ENCODE measurements at places on chromosomes 5 and 9. TPM values are rescaled to one million over a fixed set of nuclear protein-coding genes. Genes with fewer than 3 reads are reported as not detected.

- H3K27ac ChIP-seq, result no peak overlapping the region
- DNase-seq, result no peak
- no peaks in the 10 kb centered on the region for H3K36me3 ChIP-seq
- no peak overlapping the region for H3K4me3 ChIP-seq
Observed at GRCh38 chr5:15463231-15463980, 36.6 kb upstream of the FBXL7 start.

DNA sequence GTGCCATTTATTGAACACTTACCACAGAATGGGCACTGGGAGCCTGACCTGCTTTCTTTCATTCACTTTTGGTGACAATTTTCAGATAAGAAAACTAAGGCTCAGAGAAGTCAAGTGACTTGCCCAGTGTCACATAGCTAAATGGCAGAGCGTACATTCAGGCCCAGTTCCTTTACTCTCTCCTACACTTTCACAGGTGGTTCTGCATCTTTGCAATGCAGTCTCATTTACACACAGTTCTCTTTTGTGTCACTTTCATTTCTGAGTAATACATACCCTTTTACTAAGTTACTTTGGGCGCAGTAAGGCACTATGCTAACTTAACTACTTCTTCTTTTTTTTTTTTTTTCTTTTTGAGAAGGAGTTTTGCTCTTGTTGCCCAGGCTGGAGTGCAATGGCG is 8.3 kb downstream of the NFIL3 start:
- no peak for DNase-seq
- H3K36me3 ChIP-seq, result peaks cover 3% of the 10 kb centered on the region
- peaks cover 44% of the 10 kb centered on the region for H3K4me1 ChIP-seq
- H3K4me3 ChIP-seq, result no peak overlapping the region
- H3K27ac ChIP-seq, result no peak overlapping the region

GRCh38 chr5:150124596-150124995 is 31.0 kb downstream of the PDGFRB start:
- no peaks in the 10 kb centered on the region for H3K27me3 ChIP-seq
- H3K27ac ChIP-seq, result no peak overlapping the region
- H3K4me1 ChIP-seq, result peaks cover 15% of the 10 kb centered on the region
- peaks cover 82% of the 10 kb centered on the region for H3K36me3 ChIP-seq

- H3K27ac ChIP-seq, result no peak overlapping the region
- H3K36me3 ChIP-seq, result no peaks in the 10 kb centered on the region
- no peak for DNase-seq
- no peaks in the 10 kb centered on the region for H3K27me3 ChIP-seq
- no peak overlapping the region for H3K4me3 ChIP-seq
Observed at GRCh38 chr5:32733590-32734340, 22.6 kb downstream of the NPR3 start.

DNA sequence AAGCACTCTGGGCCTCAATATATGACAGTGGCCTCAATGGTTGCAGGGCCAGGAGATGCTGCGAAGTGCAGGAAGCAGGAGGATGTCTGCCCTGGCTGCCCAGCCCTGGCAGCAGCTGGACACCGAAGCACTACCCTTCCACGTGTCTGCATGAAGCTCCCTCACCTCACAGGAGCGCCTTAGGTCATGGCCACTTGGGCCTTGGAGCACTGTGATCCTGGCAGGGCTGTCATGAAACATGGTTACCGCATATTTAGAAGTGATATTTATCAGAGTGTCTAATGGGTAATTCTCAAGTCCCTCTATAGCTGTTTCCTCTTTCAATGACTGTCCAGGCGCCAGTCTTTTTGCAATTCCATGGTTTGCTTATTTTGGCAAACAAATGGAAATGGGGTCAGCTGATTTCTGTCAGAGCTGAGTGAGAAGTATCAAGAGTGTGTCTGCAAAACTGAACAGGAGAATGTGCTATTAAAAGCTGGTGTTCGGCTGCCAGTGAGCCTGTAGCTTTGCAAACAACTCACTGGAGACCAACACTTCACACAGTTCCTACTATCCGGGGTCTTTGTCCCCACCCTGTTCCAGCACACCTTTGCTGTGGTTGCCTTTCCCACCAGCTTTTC is 285.9 kb downstream of the KIF4B start:
- H3K27ac ChIP-seq, result no peak overlapping the region
- no peak for DNase-seq
- H3K36me3 ChIP-seq, result no peaks in the 10 kb centered on the region
- no peaks in the 10 kb centered on the region for H3K4me1 ChIP-seq

GRCh38 chr9:79224672-79225433 is 346.9 kb upstream of the TLE4 start:
- H3K4me3 ChIP-seq, result no peak overlapping the region
- H3K4me1 ChIP-seq, result no peaks in the 10 kb centered on the region
- DNase-seq, result no peak
- H3K27ac ChIP-seq, result no peak overlapping the region

- DNase-seq, result no peak
- H3K27me3 ChIP-seq, result no peaks in the 10 kb centered on the region
- no peaks in the 10 kb centered on the region for H3K4me1 ChIP-seq
- H3K27ac ChIP-seq, result peak overlapping the region; percentile 4
- H3K4me3 ChIP-seq, result no peak overlapping the region
- H3K36me3 ChIP-seq, result no peaks in the 10 kb centered on the region
Observed at GRCh38 chr5:116382874-116383266, 191.8 kb downstream of the SEMA6A start.

DNA sequence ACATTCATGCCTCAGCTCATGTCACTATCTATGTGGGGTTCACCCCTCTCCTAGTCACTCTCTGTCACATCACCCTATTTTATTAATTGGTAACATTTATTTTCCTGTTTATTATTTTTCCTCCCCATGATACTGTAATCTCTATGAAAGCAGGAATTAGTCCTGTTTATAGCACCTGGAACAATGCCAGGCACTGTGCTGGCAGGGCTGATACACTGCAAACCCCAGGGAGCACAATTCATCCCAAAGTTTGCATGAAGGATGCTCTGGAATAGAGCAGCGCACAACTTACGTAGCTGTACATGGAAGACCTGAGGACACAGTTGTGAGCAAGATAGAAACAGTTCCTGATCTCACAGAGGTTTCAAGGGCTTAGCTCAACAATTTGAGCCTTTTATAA is 103.2 kb downstream of the NSG2 start:
- no peak overlapping the region for H3K4me3 ChIP-seq
- no peaks in the 10 kb centered on the region for H3K36me3 ChIP-seq
- no peak overlapping the region for H3K27ac ChIP-seq
- no peaks in the 10 kb centered on the region for H3K4me1 ChIP-seq

The MEIKIN gene
- not detected for total RNA-seq

The ARHGEF37 gene
- total RNA-seq, result 13.5 TPM

The PCDHGB3 gene
- 2.2 TPM for total RNA-seq

The PDE4D gene
- total RNA-seq, result 71.3 TPM
